ENCODE measurements at places on chromosomes 6 and 20.

GRCh38 chr20:60986506-60987156 lies 265.4 kb upstream of the CDH4 start:
- no peak overlapping the region for H3K27ac ChIP-seq
- no peak for DNase-seq
- H3K4me3 ChIP-seq, result no peak overlapping the region
- no peaks in the 10 kb centered on the region for H3K27me3 ChIP-seq

- DNase-seq, result no peak
- no peaks in the 10 kb centered on the region for H3K36me3 ChIP-seq
- no peak overlapping the region for H3K27ac ChIP-seq
- no peaks in the 10 kb centered on the region for H3K4me1 ChIP-seq
- no peaks in the 10 kb centered on the region for H3K27me3 ChIP-seq
Observed at GRCh38 chr20:63153254-63154221, 62.4 kb downstream of the YTHDF1 start.

DNA sequence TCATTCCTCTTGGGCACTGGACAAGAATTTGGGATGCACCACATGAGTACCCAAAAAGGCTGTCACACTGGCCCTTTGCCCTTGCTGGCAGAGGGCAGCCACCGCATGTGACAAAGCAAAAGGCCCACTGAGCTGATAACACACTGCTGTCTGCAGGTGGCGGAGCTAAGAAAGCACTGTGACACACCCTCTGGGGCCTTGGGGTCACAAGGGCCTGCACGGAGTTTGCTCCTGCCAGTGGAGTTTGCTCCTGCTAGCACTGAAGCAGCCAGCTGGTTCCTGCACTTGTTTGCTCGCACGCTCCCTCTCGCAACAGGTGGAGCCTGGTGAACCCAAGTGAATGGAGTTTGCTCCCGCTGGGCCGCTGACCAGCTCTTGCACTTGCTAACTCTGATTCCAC lies 132.6 kb downstream of the LCA5 start:
- H3K27me3 ChIP-seq, result no peaks in the 10 kb centered on the region
- peaks cover 34% of the 10 kb centered on the region for H3K4me1 ChIP-seq
- no peaks in the 10 kb centered on the region for H3K36me3 ChIP-seq
- DNase-seq, result peak; percentile 57
- H3K27ac ChIP-seq, result peak overlapping the region; percentile 49
- no peak overlapping the region for H3K4me3 ChIP-seq

DNA sequence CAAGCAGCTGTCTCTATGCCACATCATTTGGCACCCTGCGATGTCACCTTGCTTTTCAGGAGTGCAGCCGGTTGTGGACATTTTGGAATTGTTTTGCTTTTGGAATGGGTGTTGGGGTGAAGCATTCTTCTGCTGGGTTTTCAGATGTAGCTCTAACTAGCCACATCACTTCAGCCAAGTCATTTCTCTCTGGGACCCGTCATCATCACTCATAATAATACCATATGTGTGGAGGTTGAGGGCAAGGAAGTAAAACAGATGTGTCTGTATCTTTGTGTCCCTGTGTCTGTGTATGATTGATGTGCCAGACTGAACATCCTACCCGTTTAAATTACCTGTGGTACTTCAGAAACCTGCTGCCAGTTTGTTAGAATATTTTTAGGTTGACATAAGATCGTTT lies 49.5 kb upstream of the TULP4 start:
- no peak for DNase-seq
- H3K4me3 ChIP-seq, result no peak overlapping the region
- peaks cover 7% of the 10 kb centered on the region for H3K36me3 ChIP-seq
- no peaks in the 10 kb centered on the region for H3K27me3 ChIP-seq
- H3K27ac ChIP-seq, result no peak overlapping the region

DNA sequence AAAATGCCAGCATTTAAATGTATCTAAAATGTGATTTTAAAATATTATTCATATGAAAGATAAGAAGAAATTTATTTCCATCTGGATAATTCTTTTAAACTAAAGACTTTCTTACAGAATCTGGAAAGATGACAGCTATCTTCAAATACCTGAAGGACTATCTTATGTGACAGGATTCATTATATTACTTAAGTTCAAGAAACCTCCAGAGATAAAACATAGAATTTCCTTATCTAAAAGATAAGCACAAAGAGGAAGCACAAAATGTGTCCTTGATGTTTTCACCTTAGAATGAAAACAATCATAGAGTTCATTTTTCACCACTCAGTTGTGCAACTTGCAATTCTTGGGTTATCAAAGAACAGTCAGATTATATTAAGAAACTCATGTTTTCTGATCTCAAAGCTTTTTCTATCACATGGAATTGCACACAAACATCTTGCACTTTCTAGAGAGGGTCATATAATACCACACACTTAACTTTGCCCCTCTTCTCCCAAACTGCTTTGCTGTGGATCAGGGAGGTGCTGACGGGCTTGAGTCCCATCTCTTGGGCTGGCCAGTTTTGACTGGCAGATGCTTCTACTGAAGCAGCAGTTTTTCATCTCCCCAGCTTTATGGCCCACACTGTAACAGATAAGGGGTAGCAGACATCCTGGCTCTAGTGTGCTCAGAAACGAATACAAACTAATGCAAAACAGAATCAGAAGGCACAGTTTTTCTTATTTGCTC lies 467.4 kb downstream of the CDC5L start:
- no peak overlapping the region for H3K4me3 ChIP-seq
- no peaks in the 10 kb centered on the region for H3K36me3 ChIP-seq
- no peak for DNase-seq
- H3K27me3 ChIP-seq, result no peaks in the 10 kb centered on the region
- no peak overlapping the region for H3K27ac ChIP-seq
- no peaks in the 10 kb centered on the region for H3K4me1 ChIP-seq

DNA sequence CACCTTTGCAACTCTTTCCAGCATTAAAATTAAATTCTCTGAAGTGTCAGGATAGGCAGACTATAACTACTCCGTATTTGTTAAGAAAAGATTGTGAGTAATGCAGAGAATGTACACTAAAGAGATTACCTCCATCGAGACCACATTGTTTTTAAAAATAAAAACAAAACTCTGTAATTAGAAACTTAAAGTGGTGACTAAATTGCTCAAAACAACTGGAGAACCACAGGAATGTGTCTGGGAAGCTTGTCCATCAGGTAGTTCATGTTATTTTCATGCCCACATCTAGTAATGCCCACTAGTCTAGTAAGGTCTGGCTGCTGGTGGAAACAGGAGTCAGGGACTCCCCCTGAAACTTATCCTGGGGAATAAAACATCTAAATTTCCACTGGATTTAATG lies 103.0 kb upstream of the FOXQ1 start:
- DNase-seq, result no peak
- no peaks in the 10 kb centered on the region for H3K27me3 ChIP-seq
- no peaks in the 10 kb centered on the region for H3K36me3 ChIP-seq
- H3K27ac ChIP-seq, result no peak overlapping the region
- H3K4me3 ChIP-seq, result no peak overlapping the region

DNA sequence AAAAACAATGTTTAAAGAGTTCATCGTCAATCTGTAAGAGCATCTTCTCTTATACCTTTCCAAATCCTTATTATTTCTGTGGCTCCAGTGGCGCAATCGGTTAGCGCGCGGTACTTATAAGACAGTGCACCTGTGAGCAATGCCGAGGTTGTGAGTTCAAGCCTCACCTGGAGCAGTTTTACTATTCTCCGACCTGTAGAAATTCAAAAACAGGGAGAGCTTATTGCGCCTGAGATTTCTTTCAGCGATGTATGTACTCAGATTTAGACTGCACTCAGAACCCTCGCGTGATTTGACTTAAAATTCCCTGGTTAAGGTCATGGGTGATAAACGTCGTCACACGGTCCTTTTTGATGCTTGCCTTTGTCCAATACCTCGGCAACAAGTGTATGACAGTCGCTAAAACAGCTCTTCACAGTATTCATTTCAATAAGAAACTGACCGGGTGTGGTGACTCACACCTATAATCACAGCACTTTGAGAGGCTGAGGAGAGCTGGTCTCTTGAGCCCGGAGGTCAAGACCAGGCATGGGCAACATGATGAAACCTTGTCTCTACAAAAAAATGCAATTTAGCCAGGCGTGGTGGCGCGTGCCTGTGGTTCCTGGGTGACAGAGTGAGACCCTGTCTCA lies 11.9 kb downstream of the GPX5 start:
- H3K4me1 ChIP-seq, result peaks cover 9% of the 10 kb centered on the region
- H3K27ac ChIP-seq, result no peak overlapping the region
- H3K4me3 ChIP-seq, result peak overlapping the region; percentile 63
- no peaks in the 10 kb centered on the region for H3K36me3 ChIP-seq

DNA sequence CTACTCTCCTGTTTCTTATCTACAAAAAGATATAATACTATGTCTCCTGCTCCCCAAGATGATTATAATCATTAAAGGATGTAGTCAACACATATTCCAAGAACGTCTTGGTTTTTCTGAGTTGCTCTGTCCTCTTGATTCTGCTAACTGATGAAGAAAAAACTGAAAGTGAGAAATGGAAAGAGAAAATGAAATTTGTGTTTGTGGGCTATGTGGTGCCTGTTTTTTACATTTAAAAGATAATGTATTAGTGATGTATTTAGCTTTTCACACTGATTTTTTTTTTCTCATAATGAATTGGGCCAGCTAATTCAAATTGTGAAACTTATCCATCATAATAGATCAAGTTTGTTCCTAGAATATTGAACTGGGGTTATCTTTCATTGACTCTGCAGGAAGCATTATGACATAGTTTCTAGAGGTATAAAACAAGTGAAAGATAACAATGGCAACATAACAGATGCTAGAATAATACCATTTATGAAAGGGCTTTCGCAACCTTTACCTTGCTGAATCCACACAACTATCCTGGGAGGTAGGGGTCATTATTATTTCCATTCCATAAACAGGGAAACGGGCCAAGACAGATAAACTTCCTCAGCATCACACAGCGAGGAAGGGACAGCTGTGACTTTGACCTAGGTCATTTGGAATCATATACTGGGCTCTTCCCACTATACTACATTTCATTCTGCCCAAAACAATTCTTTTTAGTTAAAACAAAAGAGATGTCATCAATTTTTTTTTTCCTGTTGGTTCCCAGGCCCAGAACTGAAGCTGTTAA lies 336.7 kb downstream of the GJA1 start:
- H3K27me3 ChIP-seq, result no peaks in the 10 kb centered on the region
- no peaks in the 10 kb centered on the region for H3K36me3 ChIP-seq
- H3K4me1 ChIP-seq, result no peaks in the 10 kb centered on the region

All from neural progenitor cell (in vitro differentiated cells).